WTC11 (cell line): ENCODE measurements at places on chromosomes 3 and 15.

- no peak for DNase-seq
These were observed 113.9 kb downstream of the MEGF11 start for GRCh38 chr15:66139591-66140207.

GRCh38 chr3:18134386-18135059, 290.6 kb downstream of the SATB1 start:
- no peak for DNase-seq

DNA sequence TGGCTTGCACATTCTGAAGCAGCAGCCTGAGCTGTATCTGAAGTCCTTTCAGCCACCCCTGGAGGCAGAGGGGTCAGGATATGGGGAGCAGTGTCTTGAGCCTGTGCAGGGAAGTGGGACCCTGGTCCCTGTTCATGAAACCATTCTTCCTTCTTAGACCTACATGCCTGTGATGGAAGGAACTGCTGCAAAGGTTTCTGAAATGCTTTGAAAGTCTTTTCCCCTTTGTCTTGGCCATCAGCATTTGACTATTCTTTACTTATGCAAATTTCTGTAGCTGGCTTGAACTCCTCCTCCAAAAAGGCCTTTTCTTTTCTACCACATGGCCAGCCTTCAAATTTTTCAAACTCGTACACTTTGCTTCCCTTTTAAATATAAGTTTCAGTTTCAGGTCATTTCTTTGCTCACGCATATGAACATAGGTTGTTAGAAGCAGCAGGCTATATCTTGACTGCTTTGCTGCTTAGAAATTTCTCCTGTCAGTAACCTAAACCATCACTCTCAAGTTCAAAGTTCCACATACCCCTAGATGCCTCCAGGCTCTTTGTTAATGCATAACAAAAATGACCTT, 62.3 kb downstream of the GALK2 start:
- no peak for DNase-seq

DNA sequence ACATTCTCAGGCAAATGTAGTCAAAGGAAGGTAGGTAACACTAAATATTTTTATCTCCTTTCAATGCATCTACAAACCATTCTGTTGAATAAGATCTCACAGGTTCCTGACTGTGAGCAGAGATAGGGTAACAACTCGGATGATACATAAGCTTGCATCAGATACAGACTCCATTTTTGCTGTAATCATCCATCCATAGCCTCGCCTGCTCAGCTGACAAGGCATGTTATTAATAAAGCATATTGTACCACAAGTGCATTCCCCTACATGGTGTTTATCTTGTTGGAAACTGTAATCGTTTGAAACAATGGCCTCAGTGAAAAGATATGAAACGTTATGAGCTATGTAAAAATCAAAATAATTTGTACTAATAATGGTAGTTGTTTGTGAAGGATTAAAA, 35.4 kb upstream of the TCF12 start:
- no peak for DNase-seq

- no peak for DNase-seq
These were observed 99.4 kb upstream of the DLG1 start for GRCh38 chr3:197397838-197398237.
